ENCODE measurements at places on chromosomes 3 and 15. TPM values are rescaled to one million over a fixed set of nuclear protein-coding genes. Genes with fewer than 3 reads are reported as not detected.

- DNase-seq: no peak
These were observed 34.6 kb downstream of the PAK2 start for GRCh38 chr3:196774191-196774820.

GRCh38 chr3:111667621-111668239, 72.6 kb upstream of the ZBED2 start:
- DNase-seq: no peak

DNA sequence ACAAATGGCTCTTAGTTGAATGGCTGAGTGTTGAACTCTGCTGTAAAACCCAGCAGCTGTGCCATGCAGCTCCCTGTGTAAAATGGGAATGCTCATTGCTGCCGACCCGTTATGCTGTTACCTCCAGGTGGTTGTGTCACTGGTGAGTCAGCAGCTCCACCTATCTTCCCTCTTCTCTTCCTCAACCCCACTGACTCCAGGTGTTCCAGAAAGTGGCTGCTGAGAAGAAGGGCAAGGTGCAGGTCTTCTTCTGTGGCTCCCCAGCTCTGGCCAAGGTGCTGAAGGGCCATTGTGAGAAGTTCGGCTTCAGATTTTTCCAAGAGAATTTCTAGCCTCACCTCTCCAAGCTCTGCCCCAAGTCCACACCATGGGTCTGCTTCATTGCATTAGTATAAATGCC, 41.9 kb downstream of the NOX5 start:
- DNase-seq: no peak

DNA sequence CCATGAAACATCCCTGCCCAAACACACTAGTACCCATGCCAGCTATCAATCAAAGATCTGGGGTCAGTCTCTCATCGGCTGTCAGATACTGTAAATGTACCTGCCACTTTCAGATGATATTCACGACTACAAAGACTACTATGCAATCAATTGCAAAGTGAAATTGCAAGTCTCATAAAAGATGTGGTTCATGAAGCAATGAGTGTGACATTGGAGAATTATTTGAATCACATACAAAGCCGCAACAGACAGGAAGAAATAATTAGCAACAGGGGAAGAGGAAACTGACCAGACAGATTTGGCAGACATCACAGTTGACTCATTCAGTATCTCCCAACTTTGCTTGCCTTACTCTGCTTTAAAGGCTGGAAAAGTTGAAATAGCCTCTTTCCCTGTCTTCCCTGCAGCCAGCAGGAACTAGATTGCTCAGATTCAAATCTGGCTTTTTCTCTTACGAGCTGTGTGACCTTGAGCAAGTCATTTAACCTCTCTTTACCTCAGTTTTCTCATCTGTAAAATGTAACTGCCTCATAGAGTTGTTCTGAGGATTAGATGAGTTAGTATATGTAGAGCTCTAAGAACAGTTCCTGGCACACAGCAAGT, 95.7 kb upstream of the C3orf80 start:
- no peak for DNase-seq

DNA sequence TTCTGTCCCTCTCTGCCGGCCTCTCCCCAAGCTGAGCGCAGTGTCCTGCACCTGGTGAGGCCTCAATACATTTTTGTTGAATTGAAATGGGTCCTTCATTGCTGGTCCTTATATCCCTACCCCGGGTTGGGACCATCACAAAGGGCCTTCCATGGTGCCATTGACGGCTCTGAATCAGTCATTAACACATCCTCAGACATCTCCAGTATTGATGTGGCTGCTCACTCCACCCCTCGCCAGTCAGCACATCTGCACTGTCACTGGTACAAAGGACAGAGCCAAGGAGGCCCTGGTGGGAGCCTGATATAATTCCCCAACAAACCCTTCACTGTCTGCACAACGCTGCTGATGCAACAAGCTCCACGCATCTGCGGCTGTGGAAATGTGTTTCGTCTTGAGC, 191.6 kb upstream of the TOPAZ1 start:
- no peak for DNase-seq

Gene NDN
- total RNA-seq: 41.7 TPM

Gene LRRC49
- total RNA-seq: 4.2 TPM
